ENCODE measurements at places on chromosomes 7 and 10.

DNA sequence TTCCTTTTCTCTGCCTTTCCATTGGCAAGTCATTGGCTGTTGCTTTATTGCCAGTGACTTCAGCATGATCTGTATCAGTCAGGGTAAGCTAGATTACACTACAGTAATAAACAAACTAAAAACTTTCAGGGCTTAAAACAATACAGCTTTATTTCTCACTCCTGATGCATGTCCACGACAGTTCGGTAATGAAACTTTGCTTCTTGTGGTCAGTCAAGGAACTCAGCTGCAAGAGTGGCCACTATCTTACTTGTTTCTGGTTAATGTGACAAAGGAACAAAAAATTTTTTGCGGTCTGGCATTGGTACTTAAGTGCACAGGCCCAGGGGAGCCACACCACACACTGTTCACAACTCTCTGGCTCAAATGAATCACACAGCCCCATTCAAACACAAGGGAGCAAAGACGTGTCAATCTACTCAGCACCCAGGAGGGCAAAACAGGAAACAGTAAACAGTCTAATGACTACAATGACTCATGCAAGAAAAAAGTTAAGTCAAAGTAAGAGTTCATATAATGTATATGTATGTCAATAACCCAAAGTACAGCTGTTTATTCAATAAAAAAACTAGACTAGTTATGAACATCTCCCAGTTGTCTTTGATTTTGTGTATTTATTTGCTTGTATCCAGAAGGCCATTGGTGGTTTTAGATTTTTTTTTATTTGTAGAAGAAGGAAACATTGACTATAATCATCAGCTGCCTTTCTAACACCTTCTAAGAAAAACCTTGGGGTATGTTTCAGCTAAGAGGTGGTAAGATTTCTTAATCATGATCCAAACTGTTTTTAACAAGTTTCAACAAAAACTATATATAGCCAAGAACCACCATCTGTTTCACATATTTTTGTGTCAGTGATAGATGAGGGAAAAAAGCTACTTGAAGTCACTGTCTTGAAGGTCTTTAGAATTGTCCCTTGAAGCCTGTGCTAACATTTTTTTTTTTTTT, 134.4 kb upstream of the FAM3C start:
- DNase-seq: peak; percentile 19

DNA sequence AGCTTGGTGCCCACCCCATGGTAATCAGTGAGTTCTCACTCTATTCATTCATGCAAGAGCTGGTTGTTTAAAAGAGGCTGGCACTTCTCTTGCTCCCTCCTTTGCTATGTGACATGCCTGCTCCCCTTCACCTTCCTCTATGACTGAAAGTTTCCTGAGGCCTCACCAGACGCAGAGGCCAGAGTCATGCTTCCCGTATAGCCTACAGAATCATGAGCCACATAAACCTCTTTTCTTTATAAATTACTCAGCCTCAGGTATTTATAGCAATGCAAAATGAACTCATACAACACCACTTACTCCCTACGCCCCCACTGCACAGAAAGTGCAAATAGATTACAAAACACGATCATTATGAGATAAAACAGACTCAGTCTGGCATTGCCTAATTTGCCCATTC, 39.0 kb downstream of the SEC61G start:
- DNase-seq: no peak

GRCh38 chr10:103193820-103194529, 903 bp upstream of the NT5C2 start:
- DNase-seq: peak; percentile 14

- DNase-seq: no peak
These were observed 119.1 kb downstream of the PHTF2 start for GRCh38 chr7:77917500-77918262.

- DNase-seq: no peak
These were observed 62.2 kb downstream of the CNOT4 start for GRCh38 chr7:135447748-135448147.

DNA sequence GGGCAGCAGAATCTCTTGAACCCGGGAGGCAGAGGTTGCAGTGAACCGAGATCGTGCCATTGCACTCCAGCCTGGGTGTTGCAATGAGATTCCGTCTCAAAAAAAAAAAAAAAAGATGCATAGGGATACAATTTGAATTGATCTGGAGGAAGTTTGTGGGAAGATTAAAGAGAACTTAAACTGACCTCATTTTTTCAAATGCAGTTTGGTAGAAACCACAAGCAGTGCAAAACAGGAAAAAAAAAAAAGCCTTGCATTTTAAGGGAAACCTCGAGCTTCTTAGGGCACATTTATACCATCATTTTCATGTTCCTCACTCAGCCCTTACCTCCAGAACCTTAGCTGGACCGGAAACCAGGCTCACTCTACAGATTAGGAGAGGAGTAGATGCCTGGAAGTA, 2.8 kb downstream of the KCTD7 start:
- no peak for DNase-seq

DNA sequence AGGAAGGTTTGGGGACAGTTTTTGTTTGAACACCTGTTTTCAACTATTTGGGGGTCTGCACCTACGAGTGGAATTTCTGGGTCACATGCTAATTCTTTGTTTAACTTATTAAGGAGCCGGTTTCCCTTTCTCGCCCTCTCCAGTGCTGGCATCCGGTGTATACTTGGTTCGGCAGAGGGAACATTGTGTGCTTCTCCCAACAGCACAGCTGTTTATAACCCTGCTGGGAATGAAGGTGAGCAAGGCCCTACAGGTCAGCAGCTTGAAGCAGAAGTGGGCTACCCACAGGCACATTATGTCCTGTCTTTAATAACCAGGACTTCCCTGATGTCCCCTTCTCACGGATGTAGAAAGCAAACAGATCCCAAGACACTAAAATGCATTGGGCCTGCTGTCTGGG, 87.5 kb upstream of the PDCD4 start:
- no peak for DNase-seq

- no peak for DNase-seq
These were observed 228.4 kb upstream of the INHBA start for GRCh38 chr7:41931263-41931646.

GRCh38 chr10:126066456-126066855, 170.1 kb downstream of the FANK1 start:
- DNase-seq: no peak

DNA sequence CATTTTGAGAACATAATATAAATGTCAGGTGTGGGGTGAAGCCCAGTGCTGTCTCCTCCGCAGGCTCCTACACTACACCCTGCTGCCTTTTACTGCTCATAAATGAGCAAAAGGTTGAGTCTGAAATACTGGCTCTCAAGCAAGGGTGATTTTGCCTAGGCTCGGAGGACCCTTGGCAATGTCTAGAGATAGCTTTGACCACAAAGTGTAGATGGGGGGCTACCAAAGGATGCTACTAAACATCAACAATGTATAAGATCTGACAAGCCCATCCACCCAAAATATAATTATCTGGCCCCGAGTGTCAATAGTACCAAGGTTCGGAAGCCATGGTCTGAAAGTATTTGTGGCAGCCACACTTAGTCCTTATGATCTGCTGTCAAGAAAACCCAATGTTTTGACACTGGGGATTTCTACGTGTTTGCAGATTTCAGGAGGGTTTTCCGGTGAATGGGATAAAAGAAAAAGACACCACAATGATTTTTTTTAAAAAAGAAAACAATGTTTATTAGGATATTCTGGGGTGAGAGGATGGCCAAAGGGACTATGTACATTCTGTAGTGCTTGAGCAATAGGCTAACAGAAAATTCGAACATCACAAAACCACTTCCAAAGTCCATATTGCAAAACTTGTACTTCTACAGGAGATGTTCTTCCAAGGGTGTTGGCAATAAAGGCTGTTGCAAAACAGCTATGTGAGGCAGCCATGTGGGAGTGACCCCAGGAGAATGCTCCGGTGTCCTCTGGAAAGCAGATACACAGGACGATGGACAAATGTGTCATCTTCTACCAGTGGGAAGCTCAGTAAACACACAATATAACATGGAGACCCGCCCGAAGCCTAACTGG, 216.3 kb downstream of the GFRA1 start:
- no peak for DNase-seq

DNA sequence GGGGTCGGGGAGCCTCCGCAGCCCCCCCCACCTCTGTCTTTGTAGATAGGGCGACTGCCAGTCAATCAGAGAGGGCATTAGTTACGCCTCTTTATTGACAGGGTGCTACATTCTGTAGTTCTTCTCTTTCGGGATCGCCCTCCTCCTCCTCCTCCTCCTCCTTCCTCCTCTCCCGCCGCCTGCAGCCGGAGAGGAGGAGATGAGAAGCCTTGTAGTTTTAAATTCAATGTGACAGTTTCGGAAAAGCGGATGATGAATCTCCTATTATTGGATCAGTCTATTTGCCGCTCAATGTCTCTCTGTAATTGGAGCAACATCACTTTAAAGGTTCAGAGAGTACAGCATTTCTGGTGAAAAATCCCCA, 587 bp upstream of the UNCX start:
- peak; percentile 73 for DNase-seq

GRCh38 chr7:94050046-94050445, 45.9 kb upstream of the BET1 start:
- no peak for DNase-seq

DNA sequence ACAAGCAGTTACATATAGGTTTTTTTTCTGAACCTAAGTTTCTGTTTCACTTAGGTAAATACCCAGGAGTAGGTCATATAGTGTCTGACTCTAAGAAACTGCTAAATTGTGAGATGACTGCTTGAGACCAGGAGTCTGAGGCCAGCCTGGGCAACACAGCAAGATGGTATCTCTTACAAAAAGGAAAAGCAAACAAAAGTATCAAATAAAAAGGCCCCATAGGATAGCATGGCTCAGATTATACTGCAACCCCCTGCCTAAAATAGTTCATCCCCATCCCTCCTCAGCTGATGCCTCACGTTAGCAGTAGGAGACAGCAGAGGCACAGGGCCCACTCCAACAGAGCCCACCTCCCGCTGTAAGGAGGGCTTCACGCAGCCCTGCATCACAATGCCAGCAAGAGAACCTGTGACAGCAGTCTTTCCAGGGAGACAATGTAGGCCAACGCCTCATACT, 90.3 kb downstream of the SRPK2 start:
- no peak for DNase-seq

GRCh38 chr7:101453617-101454016, 90.9 kb downstream of the COL26A1 start:
- no peak for DNase-seq

DNA sequence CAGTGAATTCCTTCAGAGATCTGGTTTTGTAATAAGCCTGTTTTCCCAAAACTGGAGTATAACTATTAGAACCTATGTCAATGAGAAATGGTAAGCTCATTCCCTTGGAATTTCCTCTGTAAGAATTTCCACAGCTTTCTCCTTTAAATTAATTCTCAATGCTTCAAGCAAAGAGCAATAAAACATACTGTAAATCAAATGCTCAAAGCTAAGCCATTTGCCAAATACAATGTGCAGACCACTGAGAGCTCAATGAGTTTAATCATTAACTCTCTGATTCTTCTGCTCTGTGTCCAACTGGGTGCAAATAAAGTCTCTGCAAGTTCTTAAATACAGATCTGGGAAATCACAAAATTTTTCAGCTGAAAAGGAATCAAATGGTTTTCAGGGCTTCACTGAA, 227.6 kb upstream of the IMMP2L start:
- DNase-seq: no peak

DNA sequence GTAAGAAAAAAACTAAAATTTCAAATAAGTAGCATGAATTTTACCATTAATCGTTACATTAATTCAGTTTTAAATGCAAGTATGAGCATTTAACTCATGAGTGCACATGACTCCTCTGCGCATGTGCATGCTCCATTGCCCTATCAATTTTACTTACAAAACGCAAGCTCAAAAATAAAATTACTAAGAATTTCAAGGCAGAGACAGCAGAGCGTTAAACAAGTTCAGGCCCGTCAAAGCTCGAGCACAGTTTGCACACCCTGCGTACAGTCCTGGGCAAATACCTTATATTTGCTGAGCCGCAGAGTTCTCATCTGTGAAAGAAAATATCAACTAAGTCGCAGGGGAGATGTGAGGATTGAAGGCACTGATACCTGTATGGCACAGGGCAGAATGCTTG, 373.6 kb downstream of the BBS9 start:
- DNase-seq: peak; percentile 25

GRCh38 chr10:10292501-10292900, 725.2 kb upstream of the CELF2 start:
- DNase-seq: peak; percentile 70

GRCh38 chr7:26508917-26509316, 217.3 kb downstream of the SNX10 start:
- no peak for DNase-seq

GRCh38 chr10:110337906-110338305, 33.2 kb upstream of the SMNDC1 start:
- DNase-seq: no peak

- no peak for DNase-seq
These were observed 14.5 kb upstream of the FBXW4 start for GRCh38 chr10:101709359-101710058.

DNA sequence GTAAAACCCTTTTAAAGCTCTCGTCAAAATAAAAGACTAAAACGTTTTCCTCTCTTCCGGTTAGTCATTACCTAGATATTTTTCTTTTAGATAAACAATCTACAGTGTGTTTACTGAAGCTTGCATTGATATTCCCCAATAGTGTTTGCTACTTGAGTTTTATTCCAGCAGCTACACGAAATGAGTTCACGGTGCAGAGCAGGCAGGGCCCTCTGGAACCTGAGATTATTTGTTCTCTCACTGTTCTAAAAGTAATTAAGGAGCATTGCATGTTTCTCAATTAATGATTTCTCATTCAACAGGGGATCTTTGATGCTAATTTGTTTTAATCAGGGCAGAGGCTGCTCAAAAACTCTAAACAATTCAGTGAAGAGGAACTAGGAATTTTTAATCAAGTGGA, 319.7 kb downstream of the GFRA1 start:
- peak; percentile 60 for DNase-seq

DNA sequence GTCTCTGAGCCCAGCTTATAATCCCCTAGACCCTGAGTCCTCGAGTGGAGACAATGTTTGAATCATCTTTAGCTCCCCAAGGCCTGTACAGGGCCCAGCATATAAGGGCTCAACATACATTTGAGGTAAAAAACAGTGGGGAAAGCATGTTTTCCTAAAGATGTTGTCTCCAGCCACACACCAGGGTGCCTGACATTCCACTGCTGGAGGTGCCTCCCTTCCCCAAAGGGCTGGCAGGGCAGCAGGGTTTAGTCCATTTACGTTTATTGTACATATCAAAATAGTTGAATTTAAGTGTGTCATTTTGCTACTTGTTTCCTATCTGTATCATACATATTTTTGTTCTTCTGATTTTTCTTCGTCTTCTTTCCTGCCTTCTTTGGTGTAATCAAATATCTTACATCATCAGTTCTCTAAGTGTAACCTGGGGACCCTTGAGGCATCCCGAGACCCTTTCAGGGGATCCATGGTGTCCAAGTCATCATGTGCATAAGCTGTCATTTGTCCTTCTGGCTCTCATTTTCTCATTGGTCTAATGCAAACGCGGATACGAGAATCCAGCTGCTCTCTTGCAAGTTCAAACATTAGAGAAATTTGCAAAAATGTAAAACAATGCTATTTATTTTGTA, 101.6 kb downstream of the PDGFA start:
- DNase-seq: no peak

- DNase-seq: no peak
These were observed 76.4 kb downstream of the CARD11 start for GRCh38 chr7:2967253-2967652.

- DNase-seq: peak; percentile 45
These were observed 416.4 kb downstream of the GFRA1 start for GRCh38 chr10:115856580-115856979.
